Heart right ventricle (tissue), 16 donors: ENCODE measurements at places on chromosomes 16 and 17. TPM values are rescaled to one million over a fixed set of nuclear protein-coding genes. Genes with fewer than 3 reads are reported as not detected.

The EVPLL gene
- not detected for total RNA-seq

The MYO15A gene
- total RNA-seq = not detected

The MILR1 gene
- 1.1 TPM for total RNA-seq

The KRTAP29-1 gene
- not detected for total RNA-seq

The HCRT gene
- not detected for total RNA-seq

The GPR139 gene
- not detected for total RNA-seq

The BTBD17 gene
- total RNA-seq = not detected

The FAM20A gene
- 4.6 TPM for total RNA-seq

The PIRT gene
- not detected for total RNA-seq

The CCDC43 gene
- total RNA-seq = 33.0 TPM

The METTL22 gene
- 33.8 TPM for total RNA-seq

The CDH3 gene
- total RNA-seq = not detected

The KRTAP9-8 gene
- not detected for total RNA-seq

The LPO gene
- not detected for total RNA-seq

The TNFRSF17 gene
- total RNA-seq = not detected

The CDRT15 gene
- total RNA-seq = not detected

The KRTAP2-3 gene
- not detected for total RNA-seq

The KRTAP3-2 gene
- not detected for total RNA-seq

The AARSD1 gene
- total RNA-seq = 29.6 TPM

The MMP15 gene
- total RNA-seq = 59.4 TPM

The TXNDC11 gene
- total RNA-seq = 23.3 TPM

The TOP3A gene
- total RNA-seq = 10.7 TPM

The SMIM36 gene
- not detected for total RNA-seq

The CRYM gene
- 51.1 TPM for total RNA-seq

The HOXB5 gene
- not detected for total RNA-seq

The GPRC5B gene
- total RNA-seq = 81.5 TPM

The RHBDL3 gene
- 0.07 TPM for total RNA-seq

The ZNF385C gene
- 0.21 TPM for total RNA-seq

The EVI2B gene
- 4.6 TPM for total RNA-seq

The PIPOX gene
- total RNA-seq = 0.95 TPM

The PYDC1 gene
- not detected for total RNA-seq

The EEF2K gene
- 38.3 TPM for total RNA-seq

The TBC1D28 gene
- total RNA-seq = not detected

The WSCD1 gene
- total RNA-seq = 6.9 TPM

The KRTAP4-5 gene
- total RNA-seq = not detected

The ABCA9 gene
- 6.3 TPM for total RNA-seq

The SLC4A1 gene
- 0.66 TPM for total RNA-seq

The TMEM204 gene
- 17.5 TPM for total RNA-seq

The NOG gene
- 0.13 TPM for total RNA-seq

The LLGL2 gene
- 3.8 TPM for total RNA-seq

The TNFSF12 gene
- total RNA-seq = 38.1 TPM

The TP53TG3F gene
- total RNA-seq = not detected

The TMEM220 gene
- 4.0 TPM for total RNA-seq

The G6PC1 gene
- not detected for total RNA-seq

The ZMYND15 gene
- 0.32 TPM for total RNA-seq

The FADS6 gene
- not detected for total RNA-seq

The ANKRD40CL gene
- total RNA-seq = not detected

The SARM1 gene
- 7.7 TPM for total RNA-seq

The TMEM88 gene
- 17.7 TPM for total RNA-seq

The SNX20 gene
- 0.79 TPM for total RNA-seq

The ZNF19 gene
- 1.5 TPM for total RNA-seq

The CDRT4 gene
- 0.66 TPM for total RNA-seq

The KRTAP1-5 gene
- total RNA-seq = not detected

The ATP2C2 gene
- total RNA-seq = not detected

The ZG16 gene
- total RNA-seq = not detected

The OR1F1 gene
- total RNA-seq = not detected

The NAGLU gene
- total RNA-seq = 8.5 TPM

The APOH gene
- total RNA-seq = not detected

The SLC25A19 gene
- total RNA-seq = 6.8 TPM
